ENCODE measurements at places on chromosomes 16 and 17.

- DNase-seq, result no peak
These were observed 84.4 kb upstream of the GPRC5B start for GRCh38 chr16:19968891-19969683.

DNA sequence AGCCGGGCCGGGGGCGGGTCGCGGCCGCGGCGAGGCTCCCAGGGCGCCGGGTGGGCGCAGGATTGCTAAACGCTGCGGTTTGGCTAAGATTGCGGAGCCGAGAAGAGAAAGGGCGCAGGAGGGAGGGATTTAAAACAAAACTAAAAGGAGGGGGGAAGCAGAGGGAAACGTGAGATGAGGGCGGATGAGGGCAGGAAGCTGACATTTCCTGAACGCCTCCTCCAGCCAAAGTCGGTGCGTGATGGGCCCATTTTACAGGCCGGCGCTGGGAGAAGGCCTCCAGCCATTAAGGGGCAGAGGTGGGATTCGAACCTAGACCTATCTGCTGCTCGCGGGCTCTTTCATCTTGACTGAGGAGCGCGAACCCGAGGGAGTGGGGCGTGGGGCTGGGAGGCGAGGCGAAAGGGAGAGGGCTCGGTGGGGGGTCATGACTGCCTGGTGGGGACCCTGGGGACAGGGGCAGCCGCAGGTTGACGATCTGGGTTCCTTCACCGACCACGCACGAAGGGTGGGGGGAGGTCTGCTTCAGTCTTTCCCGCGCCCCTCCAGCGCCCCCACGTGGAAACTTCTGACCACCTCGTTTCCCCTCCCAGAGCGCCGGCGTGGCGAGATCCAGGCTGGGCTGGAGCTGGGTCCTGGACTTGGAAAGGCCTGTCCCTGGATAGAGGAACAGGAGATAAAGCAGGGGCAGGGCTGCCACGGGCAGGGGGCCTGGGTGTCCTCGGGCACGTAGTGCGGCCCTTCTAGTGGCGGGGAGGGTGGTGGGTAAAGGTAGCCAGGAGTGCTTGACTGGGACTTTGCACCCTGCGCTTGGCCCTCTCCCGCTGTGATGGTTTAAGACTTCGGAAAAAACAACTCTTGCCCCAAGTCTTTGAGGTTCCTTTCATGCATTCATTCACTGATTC, 3.8 kb upstream of the TAC4 start:
- peak; percentile 50 for DNase-seq

GRCh38 chr17:4806456-4806776, 536 bp upstream of the PLD2 start:
- DNase-seq, result no peak

- DNase-seq, result no peak
These were observed 396.8 kb downstream of the SOX9 start for GRCh38 chr17:72517413-72518158.

- DNase-seq, result no peak
These were observed 13.4 kb upstream of the CD300A start for GRCh38 chr17:74452841-74453661.
